ENCODE measurements at places on chromosomes 12 and 14.

- no peak for DNase-seq
These were observed 441.6 kb downstream of the CCDC91 start for GRCh38 chr12:28631831-28632230.

GRCh38 chr14:53380052-53380866 lies 227.1 kb upstream of the DDHD1 start:
- DNase-seq = no peak

DNA sequence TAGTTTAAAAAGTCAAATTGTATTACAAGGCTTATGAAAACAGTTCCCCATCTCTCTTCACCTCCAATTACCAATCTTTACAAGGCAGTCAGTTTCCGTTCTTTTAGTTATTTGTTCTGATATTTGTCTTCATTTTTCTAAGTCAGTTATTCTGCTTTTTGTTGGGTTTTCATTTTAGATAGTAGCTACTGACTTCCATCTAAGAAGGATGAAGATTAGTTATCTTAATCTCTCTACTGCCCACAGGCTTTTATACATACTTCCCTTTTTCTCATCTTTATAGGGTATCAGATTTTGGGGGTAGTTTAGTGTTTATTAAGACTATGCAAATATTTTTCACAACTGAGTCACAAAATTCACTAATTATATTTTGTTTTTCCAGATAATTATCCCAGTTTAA lies 38.4 kb downstream of the FRS2 start:
- DNase-seq = no peak

GRCh38 chr14:64496764-64497163 lies 6.9 kb downstream of the ZBTB25 start:
- DNase-seq = no peak

GRCh38 chr12:86801439-86801838 lies 545.2 kb upstream of the MGAT4C start:
- DNase-seq = no peak

- DNase-seq = no peak
These were observed 519 bp upstream of the AP1G2 start for GRCh38 chr14:23568021-23568599.

DNA sequence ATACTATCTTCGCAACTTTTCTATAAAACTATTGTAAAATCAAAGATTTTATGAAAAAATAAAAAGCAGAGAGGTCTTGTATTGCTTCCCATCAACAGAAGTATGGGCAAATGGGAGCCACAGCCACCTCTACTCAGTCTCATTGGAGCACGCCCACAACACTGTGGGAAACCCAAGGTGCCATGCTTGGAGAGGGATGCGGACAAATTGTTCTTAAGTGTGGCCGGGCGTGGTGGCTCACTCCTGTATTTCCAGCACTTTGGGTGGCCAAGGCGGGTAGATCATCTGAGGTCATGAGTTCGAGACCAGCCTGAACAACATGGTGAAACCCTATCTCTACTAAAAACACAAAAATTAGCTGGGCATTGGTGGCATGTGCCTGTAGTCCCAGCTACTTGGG lies 498.2 kb upstream of the SOX5 start:
- DNase-seq = no peak

GRCh38 chr12:113232840-113233585 lies 11.7 kb downstream of the TPCN1 start:
- DNase-seq = no peak

- no peak for DNase-seq
These were observed 910.0 kb downstream of the TMEM121 start for GRCh38 chr14:106436310-106436905.

DNA sequence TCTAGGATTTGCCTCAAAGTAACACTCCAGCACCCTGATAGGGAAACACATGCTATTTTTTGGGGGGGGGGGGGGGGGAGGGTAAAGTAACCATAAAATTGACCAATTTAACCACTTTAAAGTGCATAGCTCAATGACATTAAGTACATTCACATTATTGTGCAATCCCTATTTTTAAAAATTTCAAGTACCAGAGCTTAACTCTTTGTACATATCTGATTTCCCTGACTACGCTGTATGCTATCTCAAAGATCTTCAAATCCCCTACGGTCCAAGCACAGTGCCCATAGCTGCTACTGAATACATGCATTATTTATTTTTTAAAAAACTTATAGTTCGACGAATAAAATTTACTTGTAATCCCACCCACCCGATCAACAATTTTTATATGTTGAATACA lies 63.0 kb downstream of the BCL2L14 start:
- DNase-seq = no peak

DNA sequence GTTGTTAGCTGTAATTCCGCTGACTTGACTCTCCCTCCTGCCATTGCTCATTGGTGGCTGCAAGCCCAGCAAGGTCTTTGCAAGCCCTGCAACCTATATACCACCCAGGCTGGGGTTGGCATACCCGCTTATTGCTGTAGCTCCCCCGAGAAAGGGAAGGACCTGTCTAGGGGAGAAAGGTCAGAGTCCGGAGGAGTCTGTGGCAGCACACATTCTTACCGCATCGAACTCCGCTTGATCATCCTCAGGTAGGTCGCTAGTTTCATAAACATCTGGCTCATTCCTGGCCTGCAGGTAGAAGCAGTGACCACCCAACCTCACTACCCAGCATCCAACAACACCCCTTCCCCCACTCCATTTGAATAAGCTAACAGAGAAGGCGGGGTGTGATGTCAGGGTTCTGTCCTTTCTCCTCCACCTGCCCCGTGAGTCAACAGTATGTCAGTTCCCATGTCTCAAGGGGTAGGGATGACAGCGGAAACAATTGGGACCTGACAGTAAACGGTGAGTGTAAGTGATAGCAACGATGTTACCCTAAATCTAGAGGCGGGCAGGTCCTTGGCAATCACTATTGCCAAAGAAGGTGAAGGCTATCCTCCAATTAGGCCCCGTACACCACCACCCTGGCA lies 1.1 kb downstream of the DCTN2 start:
- DNase-seq = no peak

GRCh38 chr12:69501154-69501895 lies 31.1 kb downstream of the FRS2 start:
- peak; percentile 31 for DNase-seq

DNA sequence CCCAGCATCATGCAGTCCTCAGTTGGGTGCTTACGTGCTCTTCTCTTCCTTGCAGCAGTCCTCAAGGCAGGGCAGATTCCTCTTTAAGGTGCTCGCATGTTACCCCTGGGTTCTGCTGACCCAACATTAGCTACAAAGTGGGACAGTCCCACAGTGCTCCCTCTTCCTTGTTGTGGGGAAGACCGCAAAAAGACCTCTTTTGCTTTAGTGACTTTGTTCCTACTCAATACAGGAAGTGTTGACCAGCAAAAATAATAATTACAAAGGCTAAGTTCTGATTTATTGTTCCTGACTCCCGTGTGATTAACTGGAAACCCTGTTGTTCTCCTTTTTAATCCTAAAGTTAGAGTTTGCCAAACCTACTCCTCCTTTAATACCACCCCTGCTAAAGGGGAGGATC lies 13.7 kb downstream of the PIGH start:
- no peak for DNase-seq

GRCh38 chr14:50688875-50689274 lies 20.8 kb upstream of the SAV1 start:
- no peak for DNase-seq

- peak; percentile 51 for DNase-seq
These were observed 8.1 kb upstream of the LHX5 start for GRCh38 chr12:113479590-113480335.

- DNase-seq = peak; percentile 98
These were observed 204.8 kb downstream of the NUAK1 start for GRCh38 chr12:105933671-105934665.

GRCh38 chr12:2113119-2113912 lies 60.5 kb downstream of the CACNA1C start:
- no peak for DNase-seq

GRCh38 chr12:9335867-9336266 lies 127.7 kb upstream of the PZP start:
- DNase-seq = no peak

DNA sequence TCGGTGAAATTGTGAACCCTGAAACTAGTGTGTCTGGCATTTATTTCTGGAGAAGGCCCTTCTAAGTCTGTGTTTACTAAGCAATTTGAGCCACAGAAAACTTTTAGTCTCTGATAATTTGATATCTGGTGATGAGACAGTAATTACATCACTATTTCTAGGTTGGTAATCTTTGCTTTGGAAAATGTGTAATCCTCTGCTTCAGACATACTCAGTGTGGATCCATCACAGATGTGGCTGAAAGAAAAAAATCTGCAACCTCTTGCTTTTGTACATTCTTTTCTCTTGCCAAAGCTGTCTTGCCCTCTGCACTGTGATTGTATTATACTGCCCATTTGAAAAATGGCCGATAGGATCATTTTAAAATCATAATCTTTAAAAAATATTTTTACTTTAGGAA lies 78.1 kb downstream of the PELI2 start:
- DNase-seq = peak; percentile 68

- no peak for DNase-seq
These were observed 201.2 kb upstream of the SFSWAP start for GRCh38 chr12:131509701-131510100.

DNA sequence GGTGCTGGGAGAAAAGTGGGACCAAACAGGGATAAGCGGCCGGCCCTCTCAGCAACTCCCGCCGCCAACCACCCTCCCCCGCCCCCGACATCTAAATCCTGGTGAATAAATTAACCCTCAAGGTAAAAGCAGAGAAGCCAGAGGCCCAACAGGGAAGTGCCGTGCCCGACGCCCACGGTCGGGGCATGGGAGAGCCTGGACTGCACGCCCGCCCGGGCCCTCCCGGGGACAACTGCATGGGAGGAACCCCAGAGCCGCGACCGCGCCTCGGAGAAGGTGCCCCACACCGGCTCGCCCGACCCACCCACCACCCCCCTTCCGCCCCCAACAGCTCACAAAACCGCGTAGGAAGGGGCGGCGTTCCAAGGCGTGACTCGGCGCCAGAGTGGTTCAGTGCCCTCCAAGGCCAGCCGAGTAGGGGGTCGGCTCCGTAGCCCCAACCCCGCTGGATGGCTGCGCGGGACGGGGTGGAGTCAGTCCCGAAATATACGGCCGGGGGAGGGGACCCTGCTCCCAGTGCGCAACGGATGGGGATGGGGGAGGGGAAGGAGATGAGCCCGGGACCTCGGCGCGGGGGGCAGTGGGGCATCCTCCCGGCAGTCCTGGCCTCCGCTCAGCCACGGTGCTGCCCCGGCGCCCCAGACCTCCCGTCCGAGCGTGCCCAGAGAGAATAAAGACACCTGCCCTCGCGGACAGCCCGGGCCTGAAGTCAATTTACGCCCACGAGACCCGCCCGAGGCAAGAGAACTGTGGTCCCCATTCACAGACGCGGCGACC lies 732 bp downstream of the SLC25A29 start:
- DNase-seq = no peak

GRCh38 chr12:27177706-27178105 lies 66.4 kb upstream of the STK38L start:
- peak; percentile 71 for DNase-seq

DNA sequence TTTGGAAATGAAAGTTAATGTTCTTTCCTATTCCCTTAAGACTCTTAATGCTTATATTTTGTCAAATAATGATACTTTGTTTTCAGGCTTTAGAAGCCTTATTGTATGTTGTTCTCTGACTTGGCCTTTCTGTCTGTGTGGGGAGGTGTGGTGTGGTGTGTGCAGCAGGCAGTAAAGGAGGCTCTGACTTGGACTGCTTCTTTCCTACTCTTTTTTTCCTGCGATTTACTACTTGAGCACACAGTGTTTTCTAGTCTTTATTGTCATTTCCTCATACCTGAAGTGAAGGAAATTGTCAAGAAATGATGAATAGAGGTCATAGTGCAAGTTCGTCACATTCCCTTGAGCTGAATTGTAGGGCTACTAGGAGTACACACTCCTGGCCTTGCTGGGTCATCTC lies 26.9 kb downstream of the PIWIL1 start:
- no peak for DNase-seq

DNA sequence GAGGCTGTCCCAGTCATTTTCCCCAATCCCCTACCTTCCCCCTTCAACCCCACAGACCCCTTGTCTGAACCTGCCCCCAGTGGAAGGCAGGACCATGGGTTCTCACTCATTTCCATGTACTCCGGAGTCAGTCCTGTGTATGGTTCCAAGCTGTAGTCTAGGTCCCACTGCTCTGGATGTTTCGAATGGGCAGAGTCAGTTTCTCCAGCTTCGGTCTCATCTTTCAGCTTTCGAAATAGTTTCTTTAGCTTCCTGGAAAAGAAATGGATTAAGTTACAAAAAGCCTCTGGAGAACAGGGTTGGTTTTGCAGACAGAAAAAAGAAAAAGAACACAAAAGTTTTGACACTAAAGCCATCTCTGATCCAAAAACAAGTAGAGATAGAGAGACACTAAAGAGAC lies 167.5 kb downstream of the NTF3 start:
- DNase-seq = no peak

GRCh38 chr14:77278461-77279230 lies 7.6 kb upstream of the NGB start:
- no peak for DNase-seq

DNA sequence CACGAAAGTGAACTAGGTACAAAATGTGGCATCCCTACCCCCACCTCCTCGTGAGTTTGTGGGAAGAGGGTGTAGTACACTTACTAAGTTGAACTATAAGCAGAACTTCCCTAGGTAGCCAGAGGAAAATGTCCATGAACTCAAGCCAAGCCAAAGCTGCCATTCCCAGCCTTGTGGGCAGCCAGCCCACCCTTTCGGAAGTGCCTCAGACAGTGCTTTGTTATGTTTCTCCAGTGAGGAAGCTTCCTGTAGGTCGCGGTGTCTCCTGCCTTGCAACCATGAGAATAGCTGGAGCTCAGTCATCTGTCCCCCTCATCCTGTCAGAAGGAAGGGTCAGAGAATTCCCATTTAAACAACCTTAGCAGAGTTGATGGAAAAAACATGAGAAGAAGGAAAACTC lies 266.9 kb downstream of the DUSP6 start:
- peak; percentile 44 for DNase-seq

- DNase-seq = no peak
These were observed 703.7 kb upstream of the MGAT4C start for GRCh38 chr12:86959766-86960458.

Data from fibroblast of pulmonary artery (primary cell).